Mammary epithelial cell (primary cell): ENCODE measurements at places on chromosomes 16 and 17. TPM values are rescaled to one million over a fixed set of nuclear protein-coding genes. Genes with fewer than 3 reads are reported as not detected.

Gene FADS6
- not detected for polyA plus RNA-seq

Gene SLC22A31
- not detected for polyA plus RNA-seq

Gene C1QL1
- polyA plus RNA-seq = 1.9 TPM

Gene PSMD12
- 43.9 TPM for polyA plus RNA-seq

Gene PRSS8
- polyA plus RNA-seq = 66.3 TPM
